ENCODE measurements at places on chromosomes 1 and 21.

GRCh38 chr1:27318136-27318535, 3.8 kb upstream of the TMEM222 start:
- DNase-seq = no peak

DNA sequence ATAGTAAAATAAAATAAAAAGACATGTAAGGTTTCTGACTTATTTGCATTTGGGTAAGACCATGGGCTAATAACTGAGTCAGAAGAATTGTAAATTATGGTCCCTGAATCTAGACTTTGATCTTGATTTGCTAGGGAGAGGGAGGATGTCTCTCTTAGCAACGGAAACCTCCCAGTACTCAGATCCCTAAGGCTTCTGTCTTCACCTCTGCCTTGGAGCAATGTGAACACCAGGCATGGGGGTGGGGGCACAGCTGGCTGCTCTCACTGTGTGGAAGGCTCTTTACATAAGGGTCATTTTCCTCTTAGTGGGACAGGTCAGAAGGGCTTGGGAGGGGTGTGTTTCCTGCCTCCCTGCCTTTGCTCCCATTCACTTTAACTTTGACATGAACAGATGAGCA, 17.0 kb upstream of the TMEM54 start:
- no peak for DNase-seq

GRCh38 chr1:12184008-12184681, 17.4 kb downstream of the TNFRSF1B start:
- peak; percentile 79 for DNase-seq

DNA sequence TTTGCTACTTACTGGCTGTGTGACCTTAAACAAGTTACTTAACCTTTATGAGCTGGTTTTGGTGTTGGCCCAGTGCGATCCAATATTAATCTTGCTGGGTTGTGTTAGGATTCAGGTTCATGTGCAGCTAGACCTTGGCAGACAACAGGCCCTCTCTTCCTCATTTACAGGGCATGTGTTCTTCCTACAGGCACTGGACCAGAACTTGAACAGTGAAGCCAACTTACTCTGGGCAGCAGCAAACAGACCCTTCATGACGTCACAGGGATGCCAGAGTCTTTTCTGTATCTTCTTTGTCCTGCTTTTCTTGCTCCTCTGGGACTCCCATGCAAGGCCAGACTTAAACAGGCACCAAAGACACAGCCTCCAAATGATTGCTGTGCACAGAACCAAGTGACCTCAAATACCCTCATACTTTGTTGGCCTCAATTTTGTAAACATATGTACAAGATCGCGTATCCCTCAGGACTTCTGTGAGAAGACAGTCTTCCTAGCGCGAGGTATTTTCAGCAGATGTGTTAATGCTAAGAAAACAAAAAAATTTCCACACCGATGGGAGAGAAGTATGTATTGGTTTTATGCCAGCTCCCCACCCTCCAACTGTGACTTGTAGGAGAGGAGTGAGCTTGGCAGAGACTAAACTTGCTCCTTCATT, 73.7 kb downstream of the URB2 start:
- peak; percentile 17 for DNase-seq

GRCh38 chr1:103783944-103784377, 34.3 kb downstream of the AMY1C start:
- no peak for DNase-seq

- no peak for DNase-seq
Observed at GRCh38 chr21:29616209-29616751, 317.6 kb downstream of the BACH1 start.

GRCh38 chr1:58726581-58726980, 26.7 kb upstream of the MYSM1 start:
- no peak for DNase-seq

DNA sequence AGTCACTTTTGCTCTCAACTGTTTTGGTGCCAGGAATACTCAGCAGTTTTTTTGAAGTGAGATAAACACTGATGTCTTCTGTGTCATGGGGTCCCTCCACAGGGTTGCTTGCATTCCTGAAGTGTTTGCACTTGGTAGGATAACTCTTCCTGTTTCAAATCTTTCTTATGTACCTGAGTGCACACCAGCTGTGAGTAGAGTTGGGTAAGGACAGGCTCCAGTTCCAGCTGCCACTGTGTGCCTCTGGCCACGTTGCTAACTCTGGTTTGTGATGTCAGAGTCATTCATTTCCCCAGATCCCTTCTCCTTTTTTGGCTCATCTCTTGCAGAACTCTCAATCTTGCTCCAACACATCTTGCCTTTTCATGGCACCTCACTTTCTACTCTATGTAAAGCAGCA, 356.3 kb upstream of the B3GALT2 start:
- peak; percentile 9 for DNase-seq

DNA sequence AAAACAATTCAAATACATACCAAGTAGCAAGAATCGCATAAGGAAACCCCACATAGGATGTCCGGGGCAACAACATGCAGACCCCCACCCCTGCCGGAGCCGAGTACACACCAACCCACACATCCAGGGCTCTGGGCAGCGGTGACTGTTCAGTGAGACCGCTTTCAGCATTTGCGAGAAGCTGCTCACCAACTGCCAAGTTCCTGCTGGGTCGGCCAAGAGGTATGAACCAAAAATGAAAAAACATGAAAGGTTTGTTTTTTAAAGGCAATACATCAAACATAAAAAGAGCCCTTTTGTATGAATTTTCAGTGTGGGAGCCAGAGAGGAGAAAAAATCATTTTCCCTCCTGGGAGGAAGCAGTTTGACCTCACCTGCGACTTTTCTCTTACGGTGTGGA, 92.3 kb downstream of the SIM2 start:
- DNase-seq = no peak

GRCh38 chr1:22107126-22107525, 35.8 kb downstream of the WNT4 start:
- peak; percentile 45 for DNase-seq

GRCh38 chr1:240985081-240985480, 371.9 kb downstream of the RGS7 start:
- no peak for DNase-seq

- DNase-seq = peak; percentile 64
Observed at GRCh38 chr1:87334351-87335174, 5.9 kb downstream of the LMO4 start.

GRCh38 chr1:42978317-42979035, 19.8 kb upstream of the SLC2A1 start:
- peak; percentile 76 for DNase-seq

- DNase-seq = peak; percentile 65
Observed at GRCh38 chr1:198909973-198910372, 271.1 kb downstream of the PTPRC start.

- no peak for DNase-seq
Observed at GRCh38 chr1:29800522-29800956, 564.2 kb downstream of the PTPRU start.

DNA sequence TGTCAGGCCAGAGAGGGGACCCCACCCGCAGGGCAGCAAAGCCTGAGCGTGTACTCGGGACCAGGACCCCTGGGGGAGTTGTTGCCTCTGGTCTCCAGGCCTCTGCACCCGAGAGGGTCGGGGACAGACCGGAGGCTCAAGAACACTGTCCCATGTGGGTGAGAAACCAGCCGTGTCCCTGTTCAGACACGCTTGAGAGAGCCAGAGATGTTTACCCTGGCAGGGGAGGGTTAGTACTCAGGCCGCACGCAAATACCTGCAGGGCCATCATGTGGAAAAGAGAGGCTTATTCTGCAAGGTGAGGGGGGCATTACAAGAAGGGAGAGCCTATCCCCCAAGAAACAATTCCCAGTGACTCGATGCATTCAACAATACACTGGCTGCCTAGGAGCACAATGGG, 74.0 kb upstream of the ARHGEF16 start:
- no peak for DNase-seq

DNA sequence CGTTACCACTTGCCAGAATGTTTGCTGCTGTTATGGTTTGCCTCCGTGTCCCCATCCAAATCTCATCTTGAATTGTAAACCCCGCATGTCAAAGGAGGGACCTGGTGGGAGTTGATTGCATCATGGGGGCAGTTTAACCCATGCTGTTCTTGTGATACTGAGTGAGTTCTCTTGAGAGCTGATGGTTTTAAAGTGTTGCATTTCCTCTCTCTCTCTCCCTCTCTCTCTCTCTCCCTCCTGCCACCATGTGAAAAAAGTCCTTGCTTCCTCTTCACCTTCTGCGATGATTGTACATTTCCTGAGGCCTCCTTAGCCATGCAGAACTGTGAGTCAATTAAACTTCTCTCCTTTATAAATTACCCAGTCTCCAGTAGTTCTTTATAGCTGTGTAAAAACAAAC, 44.4 kb downstream of the CFHR5 start:
- no peak for DNase-seq

DNA sequence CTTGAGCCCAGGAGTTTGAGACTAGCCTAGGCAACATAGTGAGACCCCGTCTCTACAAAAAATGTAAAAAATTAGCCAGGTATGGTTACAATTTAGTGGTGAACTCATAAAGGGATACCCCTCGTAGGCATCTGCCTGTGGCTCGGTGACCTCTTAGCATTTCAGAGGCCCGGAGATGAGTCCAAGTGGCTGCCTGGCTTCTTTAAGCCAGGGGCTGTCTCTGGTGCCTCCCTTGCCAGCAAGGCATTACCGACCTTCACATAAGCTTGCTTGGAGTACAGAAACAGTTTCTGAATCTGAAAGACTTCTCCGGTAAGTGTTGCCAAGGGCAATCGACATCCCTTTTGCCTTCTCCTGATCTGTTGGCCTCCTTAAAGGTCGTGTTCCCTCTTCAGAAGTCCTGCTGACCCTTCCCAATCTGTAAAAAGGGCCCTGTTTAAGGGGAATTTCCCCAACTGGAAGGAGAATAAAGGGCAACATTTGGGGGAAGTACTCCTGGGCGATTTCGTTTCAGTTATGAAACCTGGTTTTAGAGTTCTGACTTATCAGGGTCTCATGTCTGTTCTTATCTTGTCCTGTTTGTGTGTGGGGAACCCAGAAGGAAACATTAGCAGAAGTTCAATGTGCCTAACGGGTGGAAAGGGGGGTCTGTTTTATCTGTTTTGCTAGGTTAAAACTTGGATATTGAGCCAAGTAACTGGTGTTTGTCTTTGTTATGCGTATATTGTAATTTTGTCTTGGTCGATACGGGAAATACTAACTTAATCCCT, 32.9 kb downstream of the KIFAP3 start:
- no peak for DNase-seq

DNA sequence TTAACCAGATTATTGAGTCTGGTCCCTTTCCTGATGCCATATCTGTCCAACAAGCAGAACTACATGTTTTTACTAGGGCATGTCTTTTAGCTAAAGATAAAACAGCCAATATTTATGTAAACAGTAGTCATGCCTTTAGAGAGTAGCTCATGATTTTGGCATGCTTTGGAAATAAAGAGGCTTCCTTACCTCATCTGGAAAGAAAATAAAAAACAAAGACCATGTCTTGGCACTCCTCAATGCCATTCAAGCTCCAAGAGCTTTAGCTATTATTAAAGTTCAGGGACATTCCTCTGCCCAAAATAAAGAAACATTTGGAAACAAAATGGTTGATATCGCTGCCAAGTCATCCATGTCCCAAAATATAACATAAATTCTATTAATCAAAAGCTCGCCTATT, 202.4 kb downstream of the URB2 start:
- DNase-seq = no peak

DNA sequence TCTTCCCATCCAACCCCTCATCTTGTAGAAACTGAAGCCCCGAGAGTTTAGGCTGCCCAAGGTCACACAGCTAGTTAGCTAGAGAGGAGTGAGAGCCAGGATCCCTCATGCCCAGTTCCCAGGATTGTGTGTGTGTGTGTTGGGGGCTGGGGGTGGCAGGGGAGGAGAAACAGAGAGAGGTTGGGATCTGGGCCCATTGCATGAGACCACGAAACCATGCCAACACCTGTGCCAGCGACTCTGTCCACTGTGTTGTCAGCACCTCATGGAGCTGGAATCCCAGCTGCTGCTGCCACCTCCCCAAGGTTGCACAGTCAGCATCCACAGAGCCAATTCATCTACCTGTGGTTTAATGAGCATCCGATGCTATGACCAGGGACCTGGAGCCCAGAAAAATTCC, 115.4 kb upstream of the ZC3H12A start:
- DNase-seq = no peak

DNA sequence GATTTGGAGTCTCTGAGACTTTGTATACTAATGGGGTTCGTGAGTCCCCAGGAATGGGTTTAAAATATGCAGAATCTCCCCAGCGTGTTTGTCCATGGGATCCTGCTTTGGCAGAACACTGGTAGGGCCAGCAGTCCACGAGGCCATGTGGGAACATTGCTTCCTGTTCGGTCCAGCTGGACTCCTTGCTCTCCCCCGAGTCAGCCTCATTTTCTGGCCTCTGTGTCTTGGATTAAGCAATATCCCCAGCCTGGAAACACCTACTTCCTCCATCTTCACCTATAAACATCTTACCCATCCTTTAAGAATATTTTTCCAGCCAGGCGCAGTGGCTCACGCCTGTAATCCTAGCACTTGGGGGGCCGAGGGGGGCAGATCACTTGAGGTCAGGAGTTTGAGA, 142.4 kb downstream of the NAV1 start:
- no peak for DNase-seq

DNA sequence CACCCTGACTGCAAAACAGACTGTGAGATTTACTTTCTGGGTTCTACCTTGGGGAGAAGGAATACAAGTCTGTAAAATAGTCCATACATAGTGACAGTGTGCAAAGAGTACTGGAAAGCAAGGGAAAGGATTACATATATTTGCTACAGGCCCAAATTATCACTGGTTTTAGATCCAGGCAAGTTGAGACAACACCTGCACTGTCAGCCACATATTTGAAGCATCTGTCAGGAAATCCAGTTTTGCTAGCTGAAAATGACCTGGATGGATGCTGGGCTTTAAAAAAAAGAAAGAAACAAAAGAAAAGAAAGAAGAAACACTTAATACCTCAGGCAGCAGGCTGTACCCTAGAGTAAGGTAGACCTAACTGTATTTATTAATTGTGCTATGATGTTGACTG, 23.9 kb upstream of the SPRR2G start:
- DNase-seq = no peak

- DNase-seq = no peak
Observed at GRCh38 chr1:241308011-241308410, 49.0 kb downstream of the RGS7 start.

GRCh38 chr1:21666576-21667320, 2.4 kb downstream of the RAP1GAP start:
- DNase-seq = no peak

GRCh38 chr1:113040041-113040440, 33.0 kb upstream of the LRIG2 start:
- DNase-seq = no peak

- no peak for DNase-seq
Observed at GRCh38 chr1:184385865-184386311, 941 bp upstream of the C1orf21 start.

Data from EH (cell line).